ENCODE measurements at places on chromosomes 6 and 20.

GRCh38 chr6:36445621-36446020 is 2.8 kb downstream of the KCTD20 start:
- DNase-seq, result no peak

GRCh38 chr6:134287859-134288537 is 29.9 kb downstream of the SGK1 start:
- DNase-seq, result peak; percentile 58

DNA sequence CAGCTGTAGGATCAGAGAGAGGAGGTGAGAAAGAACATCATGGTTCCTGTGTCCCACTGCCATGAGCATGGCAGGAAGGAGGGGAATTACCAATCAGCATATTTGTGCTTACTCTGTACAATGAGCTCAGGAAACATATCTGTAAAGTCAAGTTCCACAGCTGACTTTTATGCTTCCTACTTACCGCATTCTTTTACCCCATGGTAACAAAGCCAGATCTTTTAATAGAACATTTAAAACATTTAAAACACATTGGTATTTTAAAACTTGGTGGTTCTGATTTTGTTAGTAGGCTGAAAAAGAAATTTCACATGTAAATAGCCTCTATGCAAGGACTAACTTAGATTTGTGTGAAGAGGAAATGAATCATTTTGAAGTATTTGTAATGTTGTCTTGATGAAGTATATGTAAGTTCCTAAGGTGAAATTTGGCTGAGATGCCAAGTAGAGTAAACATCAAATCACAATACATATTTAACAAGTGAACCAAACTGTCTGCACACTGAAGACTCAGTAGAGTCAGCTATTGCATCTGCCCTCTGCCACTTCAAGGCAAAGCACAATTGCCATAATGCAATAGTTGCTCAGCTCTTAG is 114.7 kb downstream of the GJA10 start:
- DNase-seq, result peak; percentile 75

DNA sequence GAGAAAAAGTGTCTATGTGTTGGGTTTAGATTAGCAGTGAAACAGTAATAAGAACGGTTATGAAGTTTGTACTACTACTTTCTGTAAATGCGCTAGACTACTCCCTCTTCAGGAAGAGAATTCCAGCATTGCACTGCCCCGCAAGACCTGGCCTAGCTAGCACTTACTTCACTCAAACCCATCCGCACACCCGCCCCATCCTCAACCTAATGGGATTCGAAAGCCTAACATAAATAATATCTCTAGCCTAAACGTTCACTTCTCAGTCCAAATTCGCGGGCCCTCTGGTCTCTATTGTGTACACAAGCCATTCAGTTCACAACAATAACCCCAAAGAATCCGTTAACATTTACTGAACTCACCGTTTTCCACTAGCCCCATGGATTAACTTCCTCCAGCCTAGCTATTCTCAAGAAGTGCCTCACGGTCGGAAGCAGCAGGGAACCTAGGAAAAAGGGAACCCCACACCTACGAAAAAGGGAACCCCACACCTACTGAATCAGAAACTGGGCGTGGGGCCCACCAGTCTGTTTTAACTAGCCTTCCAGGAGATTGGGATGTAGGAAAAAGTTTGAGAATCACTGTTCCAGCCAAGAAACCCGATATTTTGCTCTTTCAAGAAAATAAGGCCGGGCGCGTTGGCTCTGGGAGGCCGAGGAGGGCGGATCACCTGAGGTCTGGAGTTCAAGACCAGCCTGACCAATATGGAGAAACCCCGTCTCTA is 45.4 kb upstream of the BTN3A2 start:
- no peak for DNase-seq

GRCh38 chr20:31515775-31516107 is 1.5 kb downstream of the HM13 start:
- DNase-seq, result peak; percentile 55

DNA sequence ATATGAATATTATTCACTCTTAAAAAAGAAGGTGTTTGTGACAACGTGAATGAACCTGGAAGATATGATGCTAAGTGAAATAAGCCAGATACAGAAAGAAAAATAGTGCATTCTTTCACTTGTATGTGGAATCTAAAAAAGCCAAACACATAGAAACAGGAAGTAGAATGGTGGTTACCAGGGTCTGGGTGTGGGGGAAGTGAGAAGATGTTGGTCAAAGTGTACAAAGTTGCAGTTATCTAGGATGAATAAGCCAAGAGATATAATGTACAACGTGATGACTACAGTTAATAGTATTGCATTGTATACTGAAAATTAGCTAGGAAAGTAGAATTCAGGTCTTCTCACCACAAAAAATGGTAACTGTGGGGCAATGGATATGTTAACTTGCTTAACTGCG is 151.1 kb upstream of the HCRTR2 start:
- no peak for DNase-seq

Measured in activated CD4-positive, alpha-beta T cell treated with anti-CD3 and anti-CD28 coated beads, Interleukin-2, amount 50 U/mL, for 16 hours (primary cell).